ENCODE measurements at places on chromosomes 2 and 18. TPM values are rescaled to one million over a fixed set of nuclear protein-coding genes. Genes with fewer than 3 reads are reported as not detected.

VWC2L gene
- not detected for total RNA-seq

TMEM247 gene
- total RNA-seq, result not detected

CD207 gene
- 0.41 TPM for total RNA-seq

CD8B2 gene
- not detected for total RNA-seq

ZSWIM2 gene
- not detected for total RNA-seq

EHD3 gene
- total RNA-seq, result 27.9 TPM

AOX1 gene
- total RNA-seq, result 7.5 TPM

CLEC4F gene
- 0.22 TPM for total RNA-seq

CAPN14 gene
- total RNA-seq, result 0.35 TPM

KCNF1 gene
- total RNA-seq, result 0.24 TPM

CFC1B gene
- not detected for total RNA-seq

VIT gene
- total RNA-seq, result 21.6 TPM

SERPINB4 gene
- not detected for total RNA-seq

GPN1 gene
- total RNA-seq, result 18.9 TPM

CCDC85A gene
- 5.3 TPM for total RNA-seq

NT5DC4 gene
- total RNA-seq, result not detected

SPR gene
- total RNA-seq, result 52.4 TPM

UGT1A8 gene
- total RNA-seq, result not detected

SP9 gene
- total RNA-seq, result not detected

IFT172 gene
- total RNA-seq, result 19.3 TPM

KCNIP3 gene
- 8.7 TPM for total RNA-seq

HPCAL1 gene
- total RNA-seq, result 41.9 TPM

PROKR1 gene
- total RNA-seq, result not detected

IL36G gene
- not detected for total RNA-seq

ACMSD gene
- not detected for total RNA-seq

UPP2 gene
- not detected for total RNA-seq

AMER3 gene
- total RNA-seq, result not detected

TCF4 gene
- total RNA-seq, result 57.8 TPM

GALNT3 gene
- total RNA-seq, result not detected

ATP8B1 gene
- 5.0 TPM for total RNA-seq

MARCHF7 gene
- 79.3 TPM for total RNA-seq

SP5 gene
- 0.19 TPM for total RNA-seq

UBXN4 gene
- 54.9 TPM for total RNA-seq

BZW1 gene
- 80.4 TPM for total RNA-seq

KIAA2012 gene
- total RNA-seq, result not detected

SLC9A2 gene
- 0.14 TPM for total RNA-seq

PRR30 gene
- not detected for total RNA-seq

IL36B gene
- total RNA-seq, result not detected

IWS1 gene
- 53.0 TPM for total RNA-seq

POMC gene
- 9.1 TPM for total RNA-seq

BCL2 gene
- 7.4 TPM for total RNA-seq

C1QL2 gene
- total RNA-seq, result not detected

RAD51AP2 gene
- 0.11 TPM for total RNA-seq

IL36RN gene
- not detected for total RNA-seq

OR6B2 gene
- not detected for total RNA-seq

HTRA2 gene
- total RNA-seq, result 29.2 TPM

CNTNAP5 gene
- total RNA-seq, result not detected
